D721Med (cell line): ENCODE measurements at places on chromosomes 5 and 9.

GRCh38 chr9:16062542-16063240 lies 509.8 kb downstream of the CCDC171 start:
- no peak for DNase-seq

GRCh38 chr9:76403352-76403751 lies 9.1 kb upstream of the RFK start:
- no peak for DNase-seq

DNA sequence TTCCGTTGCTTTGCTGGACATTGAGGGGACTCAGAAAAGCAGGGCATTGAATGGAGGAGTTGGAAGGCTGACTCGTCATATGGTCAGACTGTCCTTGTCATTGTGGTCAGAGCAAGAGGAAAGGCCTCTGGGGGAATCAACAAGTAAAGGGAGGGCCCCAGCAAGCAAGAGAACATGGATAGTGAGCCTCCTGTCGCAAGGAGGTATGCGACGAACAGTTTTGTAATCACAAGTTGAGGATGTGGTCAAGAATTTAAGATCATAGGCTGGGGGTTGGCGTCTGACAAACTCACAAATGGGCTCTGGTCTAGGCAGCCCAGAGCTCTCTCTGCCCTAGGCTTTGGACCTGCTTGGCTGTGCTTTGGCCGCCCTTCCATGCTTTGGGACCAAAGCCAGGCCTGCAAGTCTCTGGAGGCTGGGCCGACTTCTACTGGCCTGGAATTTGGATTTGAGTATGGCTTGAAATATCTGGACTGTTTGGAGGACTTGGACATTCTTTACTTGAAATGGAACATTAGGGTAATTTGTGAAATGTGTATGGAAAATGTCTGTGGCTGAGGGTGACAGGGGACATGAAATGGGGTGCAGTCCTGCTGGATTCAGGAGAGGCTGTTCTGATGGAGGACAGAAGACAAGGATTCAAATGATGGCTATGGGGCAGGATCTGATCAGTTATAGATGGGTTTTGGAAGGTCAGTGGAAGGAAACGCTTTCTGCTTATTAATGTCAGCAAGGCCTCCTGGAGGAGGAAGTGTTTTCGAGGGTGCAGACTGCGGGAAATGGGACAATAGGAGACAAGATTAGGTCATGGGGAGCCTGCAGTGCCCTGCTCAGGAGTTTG lies 19.2 kb upstream of the NDST1 start:
- DNase-seq: no peak

- DNase-seq: no peak
Measured at GRCh38 chr5:93436083-93436482, 144.9 kb downstream of the NR2F1-AS1 start.

DNA sequence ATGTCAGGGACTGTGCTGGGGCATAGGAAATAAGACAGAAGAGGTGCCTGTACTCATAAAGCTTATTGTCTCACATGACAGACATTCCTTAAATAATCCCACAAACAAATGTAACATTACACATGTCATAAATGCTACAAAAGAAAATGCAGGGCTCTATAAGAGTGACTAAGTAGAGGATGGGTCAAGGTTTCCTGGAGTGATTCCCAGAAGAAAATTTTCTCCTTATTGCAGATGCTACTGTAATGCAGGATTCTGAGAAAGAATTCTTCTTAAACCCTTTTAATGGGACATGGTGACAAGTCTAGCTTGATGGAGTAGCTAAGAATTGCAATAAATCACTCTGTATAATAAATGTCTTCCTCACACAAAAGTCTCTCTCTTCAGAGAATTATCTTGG lies 55.7 kb downstream of the SH3TC2 start:
- DNase-seq: no peak

DNA sequence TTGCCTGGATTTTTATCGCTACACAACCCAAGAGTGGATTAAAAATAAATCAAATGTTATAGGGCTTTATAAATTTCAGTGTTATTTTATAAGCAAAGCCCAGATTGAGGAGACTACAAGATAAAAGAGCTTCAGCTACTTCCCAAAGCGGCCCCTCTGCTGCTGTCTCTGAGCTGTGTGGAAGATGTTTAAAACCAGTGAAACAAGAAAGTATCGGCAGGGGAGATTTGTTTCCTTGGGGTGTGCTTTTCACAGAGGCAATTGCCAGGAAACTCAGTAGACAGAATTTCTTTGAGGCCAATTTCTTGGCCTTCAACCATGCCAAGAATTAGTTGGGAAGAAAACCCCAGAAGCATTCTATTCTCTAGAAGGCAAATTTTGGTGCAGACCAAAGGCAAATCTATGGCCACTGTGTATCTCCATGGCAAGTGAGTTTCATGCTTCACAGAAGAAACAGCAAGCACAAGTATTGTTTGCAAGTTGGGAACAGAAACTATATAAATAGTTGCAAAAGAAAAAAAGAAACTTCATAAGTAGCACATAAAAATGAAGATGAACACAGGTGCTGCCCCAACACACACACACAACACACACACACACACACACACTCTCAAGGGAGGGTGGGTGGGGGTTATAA lies 197.2 kb downstream of the PARP8 start:
- DNase-seq: no peak

GRCh38 chr5:142883025-142883424 lies 112.8 kb downstream of the ARHGAP26 start:
- DNase-seq: no peak

DNA sequence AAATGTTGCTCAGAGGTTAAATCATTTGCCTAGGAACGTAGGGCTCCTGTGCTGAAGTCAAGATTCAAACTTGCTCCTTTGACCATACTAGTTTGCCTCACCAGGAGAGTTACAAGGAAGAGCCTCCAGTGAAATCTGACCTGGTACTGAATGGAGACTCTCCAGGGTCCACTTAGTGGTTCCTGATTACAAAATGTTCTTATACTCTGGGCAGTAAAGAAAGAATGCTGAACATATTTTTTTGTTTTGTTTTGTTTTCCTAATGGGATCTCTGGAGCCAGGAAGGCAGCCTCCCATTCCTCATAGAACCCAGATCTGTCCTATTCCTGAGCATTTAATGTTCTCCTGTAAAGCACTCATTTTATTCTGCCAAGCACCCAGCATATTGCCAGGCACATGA lies 256.5 kb upstream of the CLINT1 start:
- DNase-seq: no peak

- no peak for DNase-seq
Measured at GRCh38 chr5:40384782-40385390, 294.8 kb upstream of the PTGER4 start.

- no peak for DNase-seq
Measured at GRCh38 chr9:7234144-7234543, 476.4 kb downstream of the KDM4C start.

GRCh38 chr9:136268318-136268717 lies 22.7 kb upstream of the QSOX2 start:
- no peak for DNase-seq

- no peak for DNase-seq
Measured at GRCh38 chr9:88544245-88544644, 9.3 kb downstream of the NXNL2 start.

GRCh38 chr9:5442400-5443011 lies 4.8 kb upstream of the PLGRKT start:
- DNase-seq: no peak

DNA sequence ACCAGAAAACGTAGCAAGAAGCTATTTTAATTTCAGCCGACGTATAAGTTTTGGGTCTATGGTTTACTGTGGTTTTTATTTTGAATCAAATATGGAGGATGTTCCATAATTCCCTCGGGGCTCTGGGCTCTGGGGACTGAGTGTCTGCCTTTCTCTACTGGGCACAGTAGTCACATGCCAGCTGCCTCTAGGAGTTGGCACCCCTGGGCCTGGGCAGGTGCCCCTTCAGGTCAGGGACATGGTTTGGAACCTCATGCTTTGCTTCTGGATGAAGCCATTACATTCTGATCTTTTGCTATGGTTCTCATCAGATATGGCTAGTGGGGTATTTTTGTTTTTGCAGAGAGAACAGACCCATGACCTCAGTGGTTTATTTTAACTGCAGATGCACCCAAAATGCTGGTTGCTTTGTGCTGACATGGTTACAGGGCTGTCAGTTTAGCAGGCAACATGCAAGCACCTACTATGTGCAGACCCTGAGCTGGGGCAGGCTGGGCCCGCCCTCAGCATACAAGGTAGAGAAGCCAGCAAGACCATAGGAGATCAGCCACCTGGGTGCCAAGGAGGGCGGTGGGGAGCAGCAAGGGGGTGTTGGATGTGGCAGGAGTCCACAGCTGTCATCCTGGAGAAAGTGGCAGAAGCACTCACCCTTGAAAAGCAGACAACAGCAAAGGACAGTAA lies 54.5 kb upstream of the PSD2 start:
- DNase-seq: no peak

DNA sequence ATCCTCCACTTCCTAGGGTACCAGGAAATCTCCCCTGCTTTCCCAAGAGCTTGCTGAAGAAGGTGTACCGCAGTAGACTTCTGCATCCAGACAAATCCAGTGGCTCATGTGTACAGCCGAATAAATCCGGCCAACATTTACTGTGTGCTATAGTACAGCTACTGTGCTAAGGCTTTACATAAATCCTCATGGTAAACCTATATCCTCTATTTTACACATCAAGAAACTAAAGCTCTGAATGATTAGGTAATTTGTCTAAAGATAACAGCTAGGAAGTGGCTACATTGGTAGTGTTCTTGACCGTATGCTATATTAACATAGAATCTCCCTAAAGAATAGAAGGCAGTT lies 511 bp upstream of the WDR41 start:
- DNase-seq: no peak

- DNase-seq: no peak
Measured at GRCh38 chr9:132005899-132006298, 73.8 kb downstream of the MED27 start.

DNA sequence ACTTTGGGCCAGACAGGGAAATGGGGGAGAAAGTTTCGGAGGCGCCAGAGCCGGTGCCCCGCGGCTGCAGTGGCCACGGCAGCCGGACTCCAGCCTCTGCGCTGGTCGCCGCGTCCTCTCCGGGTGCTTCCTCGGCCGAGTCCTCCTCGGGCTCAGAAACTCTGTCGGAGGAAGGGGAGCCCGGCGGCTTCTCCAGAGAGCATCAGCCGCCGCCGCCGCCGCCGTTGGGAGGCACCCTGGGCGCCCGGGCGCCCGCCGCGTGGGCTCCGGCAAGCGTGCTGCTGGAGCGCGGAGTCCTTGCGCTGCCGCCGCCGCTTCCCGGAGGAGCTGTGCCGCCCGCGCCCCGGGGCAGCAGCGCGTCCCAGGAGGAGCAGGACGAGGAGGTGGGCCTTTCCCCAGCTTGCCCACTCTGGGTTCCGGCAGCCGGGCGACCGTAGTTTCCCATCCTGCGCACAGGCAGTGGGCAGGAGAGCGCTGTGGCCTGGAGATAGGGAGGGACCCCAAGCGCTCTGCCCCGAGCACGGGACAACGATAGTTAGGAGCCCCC lies 516 bp downstream of the MAST4 start:
- no peak for DNase-seq

GRCh38 chr9:13941714-13942113 lies 372.2 kb downstream of the NFIB start:
- no peak for DNase-seq

GRCh38 chr5:39587675-39588074 lies 162.9 kb upstream of the DAB2 start:
- DNase-seq: no peak

DNA sequence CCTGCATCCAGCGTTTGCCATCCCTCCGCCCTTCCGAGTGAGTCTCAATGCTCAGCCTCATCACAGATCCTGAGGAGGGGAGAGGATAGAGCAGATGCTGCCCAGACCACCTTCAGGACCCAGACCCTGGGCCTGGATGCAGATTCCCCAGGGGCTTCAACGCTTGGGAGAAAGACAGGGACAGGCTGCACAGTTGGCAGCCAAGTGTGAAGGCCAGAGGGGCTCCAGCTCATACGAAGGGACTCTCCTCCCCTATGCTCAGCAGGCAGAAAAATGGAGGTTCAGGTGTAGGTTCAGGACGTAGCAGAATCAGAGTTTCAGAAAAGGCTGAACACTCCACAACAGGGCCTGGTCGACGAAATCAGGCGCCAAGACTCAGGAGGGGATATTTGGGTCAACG lies 378.5 kb upstream of the IRX1 start:
- DNase-seq: no peak

DNA sequence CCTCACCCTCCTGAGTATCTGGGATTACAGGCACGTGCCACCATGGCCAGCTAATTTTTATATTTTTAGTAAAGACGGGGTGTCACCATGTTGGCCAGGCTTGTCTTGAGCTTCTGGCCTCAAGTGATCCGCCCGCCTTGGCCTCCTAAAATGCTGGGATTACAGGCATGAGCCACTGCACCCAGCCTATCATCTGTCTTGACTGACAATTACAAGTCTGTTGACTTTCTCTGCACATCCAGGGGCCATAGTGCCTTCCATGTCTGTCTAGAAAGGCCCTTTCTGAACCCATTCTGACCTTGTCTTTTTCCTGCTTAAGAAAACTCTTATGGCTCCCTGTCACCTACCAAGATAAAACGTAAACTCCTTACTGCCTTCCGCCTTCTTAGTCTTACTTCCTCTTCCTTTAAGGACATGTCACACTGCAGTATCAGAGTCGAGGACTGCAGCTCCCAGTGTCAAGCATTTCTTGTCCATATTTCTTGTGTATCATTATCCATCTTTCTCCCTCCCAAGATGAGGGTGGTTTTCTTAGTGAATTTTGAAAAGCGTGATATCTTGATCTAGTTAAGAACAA lies 49.9 kb upstream of the SHB start:
- DNase-seq: no peak

- DNase-seq: no peak
Measured at GRCh38 chr9:112332977-112333638, at the start of gene PTBP3. PTBP3 (minus strand) TSS chr9:112333619; CDS start chr9:112297865, 35,754 bp downstream.

- DNase-seq: no peak
Measured at GRCh38 chr9:20297646-20298084, 324.6 kb downstream of the MLLT3 start.

DNA sequence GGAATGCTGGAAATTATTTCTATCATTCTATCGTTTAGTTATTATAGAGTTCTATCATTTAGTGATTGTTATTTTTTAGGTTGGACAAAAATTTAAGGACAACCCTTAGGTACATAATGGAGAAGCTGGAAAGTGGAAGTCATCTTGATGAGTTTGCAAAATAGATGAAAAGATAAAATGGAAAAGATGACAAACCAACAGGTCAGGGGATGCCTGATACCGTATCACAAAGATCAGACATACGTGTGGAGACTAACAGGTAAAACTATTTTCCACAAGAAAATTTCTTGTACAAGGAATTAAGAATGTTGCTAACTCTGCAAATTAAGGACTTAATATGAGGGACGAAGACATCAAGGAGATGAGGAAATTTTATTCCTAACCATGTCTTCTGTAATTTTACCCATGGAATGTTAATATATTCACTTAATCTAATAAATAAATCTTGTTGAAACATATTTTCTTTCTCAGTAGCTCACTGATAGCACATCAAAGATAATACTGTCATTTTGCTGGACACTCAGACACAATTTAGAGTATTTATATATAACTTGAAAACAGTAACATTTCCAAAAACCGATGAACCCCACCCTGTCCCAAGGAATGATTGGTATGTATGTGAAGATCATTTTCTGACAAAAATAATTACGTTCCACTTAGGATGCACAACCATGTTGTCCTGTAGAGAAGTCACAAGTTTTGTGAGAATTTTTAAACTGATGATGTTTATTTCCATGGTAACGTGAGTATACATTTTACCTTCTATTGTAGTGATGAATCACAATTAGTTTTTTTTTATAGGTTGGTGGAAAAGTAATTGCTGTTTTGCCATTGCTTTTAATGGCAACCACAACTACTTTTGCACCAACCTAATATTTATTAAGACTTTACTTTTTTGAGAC lies 2.6 kb downstream of the LURAP1L start:
- no peak for DNase-seq

GRCh38 chr5:11258001-11258400 lies 497.0 kb upstream of the DAP start:
- no peak for DNase-seq
